ENCODE measurements at places on chromosomes 1 and 21.

GRCh38 chr1:176243746-176244145 is 36.7 kb upstream of the COP1 start:
- DNase-seq = no peak

- DNase-seq = peak; percentile 57
These were observed 708 bp upstream of the ZNF362 start for GRCh38 chr1:33255347-33256220.

GRCh38 chr21:37045149-37045548 is 27.7 kb downstream of the PIGP start:
- no peak for DNase-seq

- no peak for DNase-seq
These were observed 282.5 kb downstream of the PTBP2 start for GRCh38 chr1:97004054-97004453.

DNA sequence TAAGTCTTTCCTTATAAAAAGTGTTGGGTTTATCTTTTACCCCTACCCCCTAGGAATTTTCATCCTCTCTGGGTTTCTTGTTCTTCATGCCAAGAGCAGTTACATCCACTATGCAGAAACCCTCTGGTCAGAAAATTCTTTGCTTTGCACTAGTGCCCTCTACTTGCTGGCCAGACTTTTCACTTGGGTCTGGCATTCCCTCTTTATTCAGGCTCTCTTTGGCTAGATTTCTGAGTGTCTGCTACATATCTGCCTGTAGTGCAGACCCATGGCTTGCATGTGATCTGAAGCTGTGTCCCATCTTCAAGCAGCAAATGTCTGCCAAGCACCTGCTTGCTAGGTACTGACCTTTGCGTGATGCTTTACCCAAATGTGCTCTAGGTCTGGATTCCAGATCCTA is 237.0 kb downstream of the GPATCH2 start:
- no peak for DNase-seq

DNA sequence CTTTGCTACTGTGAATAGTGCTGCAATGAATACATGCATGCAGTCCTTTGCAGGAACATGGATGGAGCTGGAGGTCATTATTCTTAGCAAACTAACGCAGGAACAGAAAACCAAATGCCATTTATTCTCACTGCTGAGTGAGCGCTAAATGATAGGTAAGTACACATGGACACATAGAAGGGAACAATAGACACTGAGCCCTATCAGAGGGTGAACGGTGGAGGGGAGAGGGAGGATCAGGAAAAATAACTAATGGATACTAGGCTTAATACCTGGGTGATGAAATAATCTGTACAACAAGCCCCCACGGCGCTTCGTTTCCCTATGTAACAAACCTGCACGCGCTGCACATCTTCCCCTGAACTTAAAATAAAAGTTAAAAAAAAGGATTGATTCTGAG is 8.9 kb downstream of the NIBAN1 start:
- no peak for DNase-seq

DNA sequence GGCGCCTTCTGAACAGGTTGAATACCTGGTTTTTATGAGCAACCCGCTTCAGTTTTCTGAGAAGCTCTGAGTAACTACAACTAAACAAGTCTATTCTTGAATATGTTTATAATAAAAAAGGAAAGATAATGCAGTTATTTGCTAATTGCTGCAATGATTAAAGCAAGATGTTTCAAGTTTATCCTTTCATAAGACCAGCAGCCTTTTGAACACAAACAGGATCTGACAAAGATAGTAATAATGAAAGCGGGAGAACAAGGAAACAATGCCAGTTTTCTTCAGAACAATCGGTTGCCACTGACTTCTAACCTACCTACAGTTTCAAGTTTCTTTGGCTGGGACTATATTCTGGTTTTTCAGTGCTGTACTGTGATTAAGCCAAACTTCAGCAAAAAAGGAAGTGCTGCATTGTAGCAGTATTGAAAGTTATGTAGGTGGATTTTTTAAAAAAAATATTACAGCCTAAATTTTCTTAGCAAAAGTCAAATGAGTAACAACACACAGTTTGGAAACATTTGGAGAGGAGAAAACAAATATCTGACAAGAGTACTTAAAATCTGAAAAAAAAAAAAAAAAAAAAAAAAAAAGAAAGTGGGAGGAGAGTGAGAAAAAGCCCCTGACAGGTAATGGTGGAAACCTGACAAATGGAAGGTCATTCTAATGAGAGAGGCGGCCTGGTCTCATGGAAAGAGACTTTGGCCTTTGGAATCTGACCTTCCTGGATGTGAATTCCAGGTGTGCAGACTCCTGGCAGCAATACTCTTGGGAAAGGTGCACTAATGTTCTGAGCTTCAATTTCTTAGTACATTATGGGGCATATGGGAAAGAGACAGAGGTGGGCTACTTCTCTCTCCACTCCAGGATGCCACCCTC is 11.4 kb downstream of the KCNJ15 start:
- no peak for DNase-seq

- DNase-seq = no peak
These were observed 78.4 kb upstream of the DNAJC6 start for GRCh38 chr1:65230731-65231481.

DNA sequence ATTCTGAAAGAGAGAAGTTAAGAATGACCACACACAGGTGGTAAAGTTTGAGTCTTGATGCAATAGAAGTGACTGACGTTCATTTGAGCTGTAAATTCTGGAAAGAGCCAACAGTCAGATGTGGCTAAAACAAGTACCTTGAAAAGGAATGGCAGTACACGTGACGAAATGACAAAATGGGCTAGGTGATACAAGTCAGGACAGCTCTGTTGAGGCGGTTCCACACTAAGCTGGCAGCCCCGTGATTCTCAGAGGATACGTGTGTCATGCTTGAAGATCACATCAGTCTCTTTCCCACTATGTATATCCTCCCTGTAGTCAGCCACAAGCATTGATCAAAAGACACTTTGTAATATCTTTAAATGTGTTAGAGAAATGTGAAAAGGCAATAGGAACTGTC is 881.3 kb upstream of the ADGRL2 start:
- no peak for DNase-seq

- peak; percentile 89 for DNase-seq
These were observed 596 bp downstream of the CD247 start for GRCh38 chr1:167517535-167518330.

DNA sequence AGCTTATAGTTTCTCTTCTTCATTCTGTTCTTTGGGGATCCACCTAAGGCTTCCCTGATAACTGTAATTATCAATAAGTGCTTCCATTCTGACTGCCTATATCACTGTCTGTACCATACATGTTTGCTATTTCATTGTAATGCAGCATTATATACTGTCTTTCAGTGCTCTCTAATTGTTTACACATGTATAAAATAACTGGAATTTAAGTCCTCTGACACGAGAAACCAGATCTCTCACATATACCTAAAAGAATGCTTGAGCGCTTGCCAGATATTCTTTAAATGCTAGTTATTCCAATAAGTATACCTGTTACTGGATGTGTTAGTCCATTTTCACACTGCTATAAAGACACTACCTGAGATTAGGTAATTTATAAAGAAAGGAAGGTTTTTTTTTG is 34.7 kb downstream of the CELF3 start:
- DNase-seq = no peak

GRCh38 chr1:84781946-84782771 is 91.9 kb upstream of the SSX2IP start:
- DNase-seq = peak; percentile 80

GRCh38 chr1:230548357-230548756 is 93.9 kb upstream of the COG2 start:
- no peak for DNase-seq

DNA sequence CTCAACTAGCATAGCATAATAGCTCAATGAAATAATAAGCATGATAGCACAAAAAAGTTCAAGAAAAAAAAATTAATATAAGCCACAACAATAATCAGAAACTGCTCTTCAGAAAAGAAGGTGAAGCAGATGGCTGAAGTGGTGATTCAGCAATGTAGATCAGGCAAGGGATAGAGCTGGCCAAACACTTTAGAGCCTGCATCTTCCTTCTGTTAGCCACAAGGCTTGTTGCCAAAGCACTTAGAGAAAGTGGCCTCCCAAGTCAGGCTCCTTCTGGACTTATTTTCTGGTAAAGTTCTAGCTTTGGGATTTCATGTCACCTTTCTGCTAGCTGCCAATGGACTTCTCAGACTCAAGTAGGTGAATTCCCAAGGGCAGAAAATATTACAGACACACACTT is 60.3 kb upstream of the C1orf87 start:
- DNase-seq = no peak

DNA sequence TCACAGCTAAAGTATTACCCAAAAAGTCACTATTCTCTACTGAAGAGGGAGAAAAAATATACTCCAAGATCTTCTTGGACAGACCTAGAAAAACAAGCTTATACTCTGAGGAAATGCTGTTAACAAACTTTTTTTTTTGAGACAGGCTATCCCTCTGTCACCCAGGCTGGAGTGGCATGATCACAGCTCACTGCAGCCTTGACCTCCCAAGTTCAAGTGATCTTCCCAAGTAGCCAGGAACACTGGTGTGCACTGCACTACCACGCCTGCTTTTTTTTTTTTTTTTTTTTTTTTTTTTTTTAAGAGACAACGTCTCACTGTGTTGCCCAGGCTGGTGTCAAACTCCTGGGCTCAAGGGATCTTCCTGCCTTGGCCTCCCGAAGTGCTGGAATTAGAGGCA is 17.3 kb downstream of the GLRX2 start:
- DNase-seq = no peak

- DNase-seq = no peak
These were observed 150.6 kb upstream of the PLD5 start for GRCh38 chr1:242674951-242675645.

DNA sequence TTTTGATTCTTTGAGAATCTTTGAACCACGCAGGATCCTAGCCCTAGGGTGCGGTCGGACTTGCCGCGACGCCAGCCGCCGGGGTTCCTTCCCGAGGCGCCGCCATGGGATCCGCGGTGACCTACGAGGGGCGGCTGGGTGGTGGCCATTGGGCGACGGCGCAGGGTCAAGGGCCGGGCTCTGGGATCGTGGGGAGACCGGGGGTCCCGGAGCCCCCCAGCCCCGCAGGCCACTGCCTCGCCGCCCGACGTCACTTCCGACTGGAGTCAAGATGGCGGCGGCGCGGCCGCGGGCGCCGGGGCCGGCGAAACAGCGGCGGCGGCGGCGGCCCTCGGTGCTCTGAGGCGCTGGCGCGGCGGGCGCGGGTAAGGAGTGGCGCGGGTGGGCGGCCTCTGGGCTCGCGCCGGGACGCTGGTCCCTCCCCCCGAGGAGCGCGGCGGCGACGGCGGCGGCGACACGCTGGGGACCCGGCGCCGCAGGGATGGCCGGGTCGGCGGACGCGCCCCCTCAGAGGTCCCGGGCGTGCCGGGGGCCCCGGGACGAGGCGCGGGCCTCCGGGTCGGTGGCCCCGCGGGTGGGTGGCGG is at the start of gene PRDM2:
Gene PRDM2, plus strand, starts transcription at position 253 of the 585 bp plus-strand sequence. CDS start 15,418 bp downstream, outside the sequence.
- DNase-seq = peak; percentile 37

GRCh38 chr1:45880930-45881329 is 77.5 kb downstream of the MAST2 start:
- DNase-seq = no peak

Measured in stimulated activated CD4-positive, alpha-beta T cell treated with anti-CD3 and anti-CD28 coated beads, Interleukin-12 subunit alpha, Interleukin-12 subunit beta, amount 100 ng/mL, for 24 hours (primary cell).